ENCODE measurements at places on chromosomes 3 and 15.

DNA sequence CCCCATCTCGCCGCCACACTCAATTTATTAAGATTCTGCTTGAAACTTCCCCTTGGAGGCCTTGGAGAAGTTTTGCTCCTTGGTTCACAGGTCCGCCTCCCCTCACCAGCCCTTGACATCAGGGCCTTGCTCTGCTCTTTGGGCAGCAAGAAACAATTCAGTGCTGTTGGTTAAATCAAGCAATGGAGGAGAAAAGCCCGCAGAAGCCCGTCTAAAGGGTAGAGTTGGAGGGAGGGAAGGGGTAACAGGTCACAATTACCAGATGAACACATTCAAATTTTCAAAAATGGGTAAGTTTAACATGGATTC lies 429 bp downstream of the PARP9 start:
- DNase-seq: no peak

- DNase-seq: no peak
Measured at GRCh38 chr3:52245322-52246263, at the start of gene PPM1M. TSS of gene PPM1M (plus strand) at chr3:52245759. CDS start at chr3:52245825, 66 bp downstream.

DNA sequence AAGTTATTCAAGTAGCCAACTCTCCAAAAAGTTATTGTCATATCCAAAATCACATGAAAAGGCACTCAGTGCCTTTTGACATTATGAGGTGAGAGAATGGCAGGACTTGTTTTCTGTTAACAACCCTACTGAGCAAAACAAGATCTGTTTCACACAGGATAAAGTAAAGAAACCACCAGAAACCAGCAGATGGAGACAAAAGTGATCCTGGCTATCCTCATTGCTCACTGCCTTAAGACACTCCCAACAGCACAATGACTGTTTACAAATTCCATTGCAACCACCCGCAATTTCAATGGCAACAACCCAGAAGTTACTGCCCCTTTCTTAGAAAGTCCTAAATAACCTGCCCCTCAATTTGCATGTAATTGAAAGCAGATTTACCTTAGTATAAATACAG lies 352.6 kb upstream of the NDN start:
- no peak for DNase-seq

GRCh38 chr15:76337059-76337695 lies 604 bp downstream of the ISL2 start:
- DNase-seq: no peak

DNA sequence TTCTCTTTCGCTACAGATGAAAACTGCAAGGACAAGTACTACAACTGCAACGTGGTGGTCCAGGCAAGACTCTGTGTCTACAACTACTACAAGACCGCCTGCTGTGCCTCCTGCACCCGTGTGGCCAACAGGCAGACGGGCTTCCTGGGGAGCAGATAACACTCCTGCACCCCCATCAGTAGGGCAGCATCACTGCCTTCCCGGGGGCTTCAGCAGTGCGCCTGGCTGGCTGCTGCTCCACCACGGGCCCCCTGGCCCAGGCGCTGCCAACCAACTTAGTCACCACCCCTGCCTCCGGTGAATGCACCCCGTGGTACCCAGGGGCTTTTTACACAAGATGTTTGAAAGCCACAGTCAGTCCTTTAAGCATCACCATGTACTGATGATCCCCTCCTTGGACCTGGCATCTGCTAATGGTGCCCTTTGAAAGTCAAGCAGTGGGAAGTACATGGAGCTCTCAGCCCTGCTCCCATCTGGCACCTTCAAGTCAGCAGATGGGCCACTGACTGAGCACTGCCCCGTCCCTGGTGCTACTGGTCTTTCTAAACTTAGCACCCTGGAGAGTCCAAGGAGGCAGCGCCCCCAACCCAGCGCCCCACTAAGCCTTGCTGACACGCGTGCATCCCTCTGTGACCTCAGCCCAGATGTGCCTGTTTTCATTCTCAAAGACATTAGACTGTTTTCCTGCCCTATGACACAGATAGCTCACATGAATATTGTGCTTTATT lies 33.0 kb upstream of the NR2E3 start:
- DNase-seq: no peak

DNA sequence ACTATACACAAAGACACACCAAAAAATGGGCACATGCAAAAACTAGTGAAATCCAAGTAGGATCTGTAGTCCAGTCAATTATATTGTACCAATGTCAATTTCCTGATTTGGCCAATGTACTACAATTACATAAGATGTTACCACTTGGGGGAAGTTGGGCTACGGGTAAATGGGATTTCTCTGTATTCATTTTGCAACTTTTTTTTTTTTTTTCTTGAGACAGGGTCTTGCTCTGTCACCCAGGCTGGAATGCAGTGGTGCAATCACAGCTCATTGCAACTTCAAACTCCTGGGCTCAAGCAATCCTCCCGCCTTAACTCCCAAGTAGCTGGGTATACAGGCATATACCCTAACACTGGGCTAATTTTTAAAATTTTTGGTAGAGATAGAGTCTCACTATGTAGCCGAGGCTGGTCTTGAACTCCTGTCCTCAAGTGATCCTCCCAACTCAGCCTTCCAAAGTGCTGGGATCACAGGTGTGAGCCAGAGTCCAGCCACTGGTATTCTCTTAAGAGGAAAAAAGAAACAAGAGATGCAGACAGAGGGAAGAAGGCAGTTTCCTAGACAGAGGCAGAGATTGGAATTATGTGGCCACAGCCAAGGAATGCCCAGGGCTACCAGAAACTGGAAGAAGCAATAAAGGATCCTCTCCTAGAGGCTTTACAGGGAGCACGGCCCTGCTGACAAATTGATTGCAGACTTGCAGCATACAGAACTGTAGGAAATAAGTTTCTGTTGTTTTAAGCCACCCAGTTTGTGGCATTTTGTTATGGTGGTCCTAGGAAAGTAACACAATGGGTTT lies 33.3 kb downstream of the TFDP2 start:
- no peak for DNase-seq

GRCh38 chr15:57100136-57100539 lies 181.7 kb downstream of the TCF12 start:
- DNase-seq: no peak

Measured in NCI-H1048 (cell line).